Activated T-helper 17 cell treated with anti-CD3 and anti-CD28 coated beads, Interleukin-2, amount 50 U/mL, for 72 hours (primary cell): ENCODE measurements at places on chromosomes 2 and 18.

DNA sequence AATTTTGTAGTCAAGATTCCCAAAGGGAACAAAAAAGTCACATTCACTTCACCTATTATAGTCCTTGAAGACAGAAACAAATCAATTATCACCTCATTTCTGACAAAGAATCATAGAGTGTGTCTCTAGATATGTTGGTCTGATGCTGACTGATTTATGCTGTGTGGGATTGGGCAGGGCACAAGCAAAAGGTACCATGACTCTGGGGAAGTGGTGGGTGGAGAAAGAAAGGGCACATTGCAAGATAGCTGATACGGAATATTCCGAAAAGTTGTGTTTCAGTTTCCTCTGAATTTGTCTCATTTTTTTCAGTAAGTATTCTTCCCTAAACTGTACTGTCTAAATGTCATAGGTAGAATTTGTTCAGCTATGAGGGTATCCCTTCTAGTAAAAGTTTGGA, 268.0 kb downstream of the MREG start:
- ATAC-seq: peak; percentile 63

DNA sequence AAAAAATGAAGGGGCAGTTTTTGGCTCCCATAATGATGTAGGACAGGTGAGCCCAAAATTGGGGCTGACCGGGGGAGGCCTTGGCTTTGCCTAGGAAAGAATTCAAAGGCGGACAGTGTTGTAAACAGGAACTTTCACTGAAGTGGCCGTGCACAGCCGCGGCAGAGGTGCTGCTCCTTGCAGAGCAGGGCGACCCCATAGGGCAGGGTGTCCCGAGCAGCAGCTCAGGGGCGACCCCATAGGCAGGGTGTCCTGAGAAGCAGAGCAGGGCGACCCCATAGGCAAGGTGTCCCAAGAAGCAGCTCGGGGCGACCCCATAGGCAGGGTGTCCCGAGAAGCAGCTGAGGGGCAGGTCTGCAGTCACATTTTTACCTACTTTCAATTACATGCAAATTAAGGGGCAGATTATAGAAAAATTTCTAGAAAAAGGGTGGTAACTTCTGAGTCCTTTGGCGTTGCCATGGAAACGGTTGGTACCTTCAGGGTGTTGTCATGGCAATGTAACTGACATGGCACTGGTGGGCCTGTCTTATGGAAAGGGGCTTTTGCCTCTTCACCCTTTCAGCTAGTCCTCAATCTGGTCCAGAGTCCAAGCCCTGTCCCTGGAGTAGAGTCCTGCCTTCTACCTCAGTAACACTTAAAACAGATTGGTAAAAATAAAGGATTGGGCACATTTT, 134.5 kb downstream of the FBXO15 start:
- no peak for ATAC-seq

- ATAC-seq: no peak
Measured at GRCh38 chr2:77028032-77028600, 494.1 kb downstream of the LRRTM4 start.

GRCh38 chr18:69948919-69949537, 1.4 kb upstream of the CD226 start:
- peak; percentile 72 for ATAC-seq

- no peak for ATAC-seq
Measured at GRCh38 chr2:145256551-145256950, 736.6 kb upstream of the ZEB2 start.

DNA sequence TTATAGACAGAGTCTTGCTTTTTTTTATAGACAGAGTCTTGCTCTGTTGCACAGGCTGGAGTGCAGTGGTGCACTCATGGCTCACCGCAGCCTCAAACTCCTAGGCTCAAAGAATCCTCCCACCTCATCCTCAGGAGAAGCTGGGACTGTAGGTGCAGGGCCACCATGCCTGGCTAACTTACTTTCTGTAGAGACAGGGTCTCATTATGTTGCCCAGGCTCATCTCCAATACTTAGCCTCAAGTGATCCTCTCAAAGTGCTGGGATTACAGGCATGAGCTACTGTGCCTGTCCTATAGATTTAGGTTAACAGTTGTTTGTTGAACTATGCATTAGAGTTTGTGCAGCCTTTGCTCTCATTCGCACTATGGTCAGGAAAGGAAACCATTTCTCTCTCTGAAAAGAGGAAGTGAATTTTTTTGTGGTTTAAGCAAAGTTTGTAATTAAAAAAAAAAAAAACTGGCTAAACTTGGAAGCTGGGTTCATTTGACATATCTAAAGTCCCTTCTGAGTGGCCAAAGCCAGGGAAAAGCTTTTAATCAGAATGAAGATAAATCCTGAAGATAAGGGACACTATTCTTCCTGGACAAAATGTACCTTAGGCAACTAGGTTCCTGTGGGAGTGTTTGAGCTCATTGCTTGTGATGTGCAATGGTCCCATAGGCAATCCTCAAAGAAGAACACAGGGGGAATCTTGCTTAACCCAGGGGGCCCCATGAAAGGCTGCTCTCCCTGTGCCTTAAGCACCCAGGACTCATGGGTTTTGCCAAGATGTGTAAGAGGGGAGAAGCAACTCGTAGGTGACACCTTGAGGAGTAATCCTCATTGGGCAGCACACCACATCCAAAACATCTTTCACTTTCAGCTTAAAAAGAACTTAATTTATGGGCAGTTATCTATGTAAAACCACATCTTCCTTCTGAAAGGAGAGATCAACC, 201.7 kb downstream of the MREG start:
- ATAC-seq: no peak

GRCh38 chr2:42474765-42475454, 18.9 kb downstream of the KCNG3 start:
- ATAC-seq: no peak

DNA sequence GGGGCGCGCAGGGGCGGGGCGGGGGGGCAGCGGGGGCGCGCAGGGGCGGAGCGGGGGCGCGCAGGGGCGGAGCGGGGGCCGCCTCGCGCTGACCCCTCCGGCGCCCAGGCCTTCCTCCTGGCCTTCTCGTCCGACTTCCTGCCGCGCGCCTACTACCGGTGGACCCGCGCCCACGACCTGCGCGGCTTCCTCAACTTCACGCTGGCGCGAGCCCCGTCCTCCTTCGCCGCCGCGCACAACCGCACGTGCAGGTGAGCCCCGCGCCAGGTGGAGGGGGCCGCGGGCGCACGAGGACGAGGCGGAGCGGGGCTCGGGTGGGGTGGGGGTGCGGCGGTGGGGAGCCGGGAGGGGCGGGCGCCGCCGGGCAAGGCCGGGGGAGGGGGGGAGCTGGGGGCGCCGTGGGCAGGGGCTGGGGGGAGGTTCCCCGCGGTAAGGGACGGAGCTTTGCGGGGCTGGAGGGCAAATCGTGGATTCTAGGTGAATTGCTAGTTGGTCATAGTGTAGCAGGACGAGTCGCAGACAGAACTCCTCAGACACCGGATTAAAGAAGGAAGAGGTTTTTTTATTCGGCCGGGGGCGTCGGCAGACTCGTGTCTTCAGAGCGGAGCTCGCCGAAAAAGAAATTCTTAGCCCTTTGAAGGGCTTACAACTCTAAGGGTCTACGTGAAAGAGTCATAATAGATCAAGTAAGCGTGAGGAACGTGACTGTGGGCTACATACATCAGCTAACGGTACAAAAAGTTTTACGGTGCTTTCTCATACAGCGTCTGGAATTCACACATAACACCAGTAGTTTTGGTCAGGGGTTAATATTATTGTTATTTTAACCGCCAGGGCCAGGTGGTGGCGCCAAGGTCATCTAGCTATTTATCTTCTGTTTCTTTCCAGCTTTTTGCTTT, 29.9 kb downstream of the ANO7 start:
- peak; percentile 55 for ATAC-seq

- ATAC-seq: no peak
Measured at GRCh38 chr18:55787536-55788073, 199.6 kb upstream of the TCF4 start.

DNA sequence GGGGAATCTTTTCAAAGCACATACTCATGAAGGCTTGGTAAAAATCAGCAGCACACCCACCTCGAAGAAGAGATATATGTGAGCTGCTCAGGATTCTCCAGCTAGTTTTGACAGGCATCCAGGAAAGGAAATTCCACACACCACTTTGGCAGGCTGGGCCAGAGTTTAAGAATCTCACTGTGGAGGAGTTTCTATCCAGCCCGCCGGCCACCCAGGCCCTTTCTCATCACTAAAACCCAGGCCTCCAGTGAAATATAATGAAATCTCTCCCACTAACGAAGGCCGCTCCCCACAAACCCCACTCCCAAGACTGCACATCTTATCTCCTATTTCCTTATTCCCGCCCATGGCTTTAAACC, 202.0 kb downstream of the GLI2 start:
- no peak for ATAC-seq

GRCh38 chr2:134845028-134845427, 6.6 kb downstream of the ACMSD start:
- no peak for ATAC-seq

- peak; percentile 20 for ATAC-seq
Measured at GRCh38 chr2:156319811-156320485, 12.6 kb downstream of the NR4A2 start.

- no peak for ATAC-seq
Measured at GRCh38 chr18:70334728-70335329, 46.0 kb downstream of the SOCS6 start.

DNA sequence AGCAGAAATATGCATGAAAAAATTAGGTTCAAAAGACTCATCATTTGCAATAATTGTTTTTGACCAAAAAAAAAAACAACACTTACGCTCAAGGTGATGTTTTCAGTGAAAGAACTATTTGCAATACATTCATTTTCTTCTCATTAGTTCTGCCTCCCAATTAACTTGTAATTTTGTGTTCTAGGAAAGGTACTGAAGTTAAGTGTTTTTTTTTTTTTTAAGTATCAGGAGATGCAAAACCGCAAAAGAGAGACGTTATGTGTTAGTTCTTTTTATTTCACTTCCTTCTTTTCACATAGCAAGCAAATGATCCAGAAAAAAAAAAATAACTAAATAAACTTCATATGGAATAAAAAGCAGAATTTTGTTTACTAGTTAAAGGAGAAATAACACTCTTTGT, 735.2 kb upstream of the GCFC2 start:
- ATAC-seq: no peak

GRCh38 chr18:74556126-74556525, 21.8 kb downstream of the CNDP1 start:
- ATAC-seq: no peak

DNA sequence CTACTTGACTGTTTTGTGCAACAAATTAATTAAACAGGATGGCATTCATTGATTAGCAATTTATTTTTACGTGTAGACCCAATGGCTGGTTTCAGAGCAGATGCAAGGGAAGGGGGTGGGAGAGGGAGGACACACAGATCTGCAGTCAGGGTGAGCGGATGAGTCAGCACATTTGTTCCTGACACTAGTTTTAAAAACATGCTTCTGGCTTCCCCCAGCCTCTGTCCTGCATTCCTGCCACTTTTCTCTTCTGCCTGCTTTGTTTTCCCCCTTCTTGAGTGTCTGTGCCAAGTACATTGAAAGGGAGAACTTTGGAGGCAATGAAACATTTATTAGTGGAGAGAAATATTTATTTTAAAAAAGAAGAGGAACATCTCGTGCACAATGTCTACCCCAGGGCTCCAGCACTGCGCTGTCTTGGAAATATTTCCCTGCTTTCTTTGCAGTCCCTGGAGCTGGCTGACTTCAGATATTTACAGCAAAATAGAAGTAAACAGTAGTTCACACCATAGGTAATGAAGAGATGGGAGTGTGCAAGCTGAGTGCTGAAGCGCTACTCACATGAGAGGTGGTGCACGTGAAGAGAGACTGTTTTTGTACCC, 52.2 kb downstream of the NRP2 start:
- no peak for ATAC-seq

GRCh38 chr2:39743269-39743776, 35.7 kb downstream of the THUMPD2 start:
- no peak for ATAC-seq

DNA sequence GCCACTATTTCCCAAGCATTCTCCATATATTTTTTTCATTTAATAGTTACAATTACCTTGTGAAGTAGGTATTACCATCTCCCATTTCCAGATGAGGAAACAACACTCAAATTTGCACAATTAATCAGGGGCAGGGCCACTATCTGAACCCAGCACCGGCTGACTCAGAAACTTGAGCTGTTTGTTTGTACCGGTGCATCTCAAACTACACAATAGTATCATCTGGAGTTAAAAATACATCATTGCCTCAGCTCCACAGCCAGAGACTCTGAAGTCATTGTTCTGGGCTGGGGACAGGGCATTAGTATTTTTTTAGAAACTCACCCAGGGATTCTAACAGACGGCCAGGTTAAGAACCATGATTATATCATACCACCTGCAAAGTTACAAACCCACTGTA, 55.9 kb downstream of the CDCA7 start:
- ATAC-seq: no peak

DNA sequence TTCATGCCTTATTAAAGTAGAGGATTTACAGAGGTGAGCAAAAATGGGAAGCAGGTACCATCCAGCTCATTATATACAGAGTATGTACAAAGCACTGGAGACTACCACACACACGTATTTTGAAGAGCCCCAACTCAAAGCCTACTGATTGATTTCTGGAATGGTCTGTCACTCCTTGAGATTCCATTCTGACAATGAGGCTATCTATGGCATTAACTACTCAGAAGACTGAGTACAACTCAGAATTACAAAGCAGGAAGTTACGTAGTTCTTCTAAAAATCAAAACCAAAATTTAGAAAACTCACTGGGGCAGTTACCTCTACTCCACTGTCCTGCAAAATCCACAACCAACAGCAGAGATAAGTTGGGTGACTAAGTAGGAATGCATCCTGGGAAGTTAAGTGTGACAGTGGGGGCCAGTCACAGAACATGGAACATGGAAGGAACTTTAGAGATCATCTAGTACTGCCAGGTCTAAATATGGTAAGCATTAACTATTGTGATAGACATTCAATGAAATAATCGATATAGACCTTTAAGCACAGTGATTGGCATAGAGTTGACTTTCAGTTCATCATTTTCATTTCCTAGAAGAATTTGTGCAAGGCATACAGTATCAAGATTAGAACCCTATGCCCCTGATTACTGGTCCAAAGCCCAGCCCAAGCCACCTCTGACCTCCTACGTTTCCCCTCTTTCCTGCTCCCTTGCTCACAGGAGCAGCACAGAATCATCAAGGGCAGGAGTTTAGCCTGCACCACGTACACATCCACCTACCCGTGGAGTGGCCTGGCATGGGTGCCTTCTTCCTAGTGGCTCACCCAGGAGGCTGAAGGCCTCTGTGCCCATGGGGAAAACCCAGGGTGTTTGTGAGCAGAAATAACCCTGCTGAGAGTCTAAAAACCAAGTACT, 80.1 kb upstream of the FOSL2 start:
- ATAC-seq: peak; percentile 81

DNA sequence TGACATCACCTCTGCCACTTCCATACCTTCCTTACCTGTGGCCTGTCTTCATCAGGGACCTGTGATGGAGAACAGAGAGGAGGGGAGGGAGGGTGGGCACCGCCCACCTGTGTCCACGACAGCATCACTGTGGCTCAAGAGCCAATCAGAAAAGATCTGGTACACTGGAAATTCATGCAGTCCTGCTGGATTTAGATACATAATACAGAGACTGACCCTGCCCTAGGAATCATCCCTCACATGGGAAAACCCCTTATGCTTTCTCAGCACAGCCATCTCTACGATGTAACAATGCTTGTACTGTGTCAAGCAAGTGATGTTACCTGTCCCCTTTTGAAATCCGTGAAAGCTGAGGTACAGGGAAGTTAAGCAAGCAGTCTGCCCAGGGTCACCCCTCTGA, 145.6 kb upstream of the EPAS1 start:
- ATAC-seq: peak; percentile 37

GRCh38 chr2:119407430-119408220, 24.0 kb upstream of the TMEM37 start:
- no peak for ATAC-seq
